ENCODE measurements at places on chromosomes 2 and 18.

GRCh38 chr2:140270224-140270623, 1490.0 kb upstream of the NXPH2 start:
- H3K4me3 ChIP-seq: no peak overlapping the region
- no peaks in the 10 kb centered on the region for H3K36me3 ChIP-seq
- H3K27ac ChIP-seq: no peak overlapping the region

GRCh38 chr2:7539760-7540159, 622.5 kb downstream of the RNF144A start:
- DNase-seq: no peak
- H3K27me3 ChIP-seq: no peaks in the 10 kb centered on the region
- no peak overlapping the region for H3K4me3 ChIP-seq
- peaks cover 5% of the 10 kb centered on the region for H3K4me1 ChIP-seq

DNA sequence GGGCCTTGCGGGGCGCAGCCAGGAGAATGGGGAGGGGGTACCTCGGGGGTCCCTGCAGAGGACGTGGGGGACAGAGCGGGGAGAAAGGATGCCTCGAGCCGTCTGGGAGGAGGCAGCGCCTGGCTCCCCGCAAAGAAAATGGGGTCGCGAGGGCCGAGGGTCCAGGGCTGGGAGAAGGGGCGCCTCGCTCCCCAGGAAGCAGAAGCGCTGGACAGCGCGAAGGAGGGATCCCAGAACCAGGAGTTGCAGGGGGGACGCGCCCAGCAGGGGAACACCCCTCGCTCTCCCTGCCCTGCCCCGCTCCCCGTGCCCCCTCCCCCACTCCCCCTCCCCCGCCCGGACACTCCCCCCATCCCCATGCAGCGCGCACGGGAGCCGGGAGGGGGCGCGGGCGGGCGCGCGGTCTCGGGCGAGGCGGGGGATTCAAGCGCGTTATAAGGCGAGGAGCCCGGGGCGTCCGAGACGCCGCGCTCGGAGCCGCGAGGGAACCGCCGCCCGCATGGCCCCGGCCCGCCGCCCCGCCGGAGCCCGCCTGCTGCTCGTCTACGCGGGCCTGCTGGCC, at the start of gene ERFE:
Gene ERFE, plus strand, starts transcription at position 462 of the 562 bp plus-strand sequence. Its CDS starts 38 bp downstream, at position 500.
- peak; percentile 47 for DNase-seq
- no peak within 1 kb of the TSS for H3K4me3 ChIP-seq
- H3K4me1 ChIP-seq: peaks cover 9% of the 10 kb centered on the region
- no peaks in the 10 kb centered on the region for H3K27me3 ChIP-seq
- no peaks in the 10 kb centered on the region for H3K36me3 ChIP-seq

DNA sequence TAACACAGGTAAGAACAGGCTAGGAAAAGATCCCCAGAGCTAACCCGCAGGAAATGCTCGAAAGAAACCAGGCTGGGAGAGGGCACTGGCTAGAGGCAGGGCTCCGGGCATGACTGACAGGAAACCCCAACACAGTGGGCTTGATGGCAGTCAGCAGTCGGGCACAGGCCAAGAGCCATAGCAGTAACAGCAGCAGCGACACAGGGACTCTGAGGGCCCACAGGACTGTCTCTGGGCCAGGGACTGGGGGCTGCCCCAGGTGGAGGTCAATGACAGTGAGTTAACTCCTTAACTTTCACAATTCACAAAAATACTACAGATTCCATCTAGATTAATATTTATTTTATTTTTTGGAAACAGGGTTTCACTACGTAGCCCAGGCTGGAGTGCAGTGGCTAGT, 37.3 kb upstream of the ASPRV1 start:
- H3K27ac ChIP-seq: no peak overlapping the region
- DNase-seq: no peak
- no peaks in the 10 kb centered on the region for H3K27me3 ChIP-seq

GRCh38 chr18:9771977-9772660, 64.0 kb downstream of the RAB31 start:
- H3K4me1 ChIP-seq: no peaks in the 10 kb centered on the region
- H3K27ac ChIP-seq: no peak overlapping the region
- no peaks in the 10 kb centered on the region for H3K36me3 ChIP-seq
- no peak for DNase-seq
- no peak overlapping the region for H3K4me3 ChIP-seq

- H3K4me1 ChIP-seq: no peaks in the 10 kb centered on the region
- H3K27me3 ChIP-seq: no peaks in the 10 kb centered on the region
- DNase-seq: peak; percentile 15
- no peak overlapping the region for H3K4me3 ChIP-seq
These were observed 156.3 kb downstream of the SUCLG1 start for GRCh38 chr2:84302513-84303412.
